ENCODE measurements at places on chromosomes 16 and 17.

DNA sequence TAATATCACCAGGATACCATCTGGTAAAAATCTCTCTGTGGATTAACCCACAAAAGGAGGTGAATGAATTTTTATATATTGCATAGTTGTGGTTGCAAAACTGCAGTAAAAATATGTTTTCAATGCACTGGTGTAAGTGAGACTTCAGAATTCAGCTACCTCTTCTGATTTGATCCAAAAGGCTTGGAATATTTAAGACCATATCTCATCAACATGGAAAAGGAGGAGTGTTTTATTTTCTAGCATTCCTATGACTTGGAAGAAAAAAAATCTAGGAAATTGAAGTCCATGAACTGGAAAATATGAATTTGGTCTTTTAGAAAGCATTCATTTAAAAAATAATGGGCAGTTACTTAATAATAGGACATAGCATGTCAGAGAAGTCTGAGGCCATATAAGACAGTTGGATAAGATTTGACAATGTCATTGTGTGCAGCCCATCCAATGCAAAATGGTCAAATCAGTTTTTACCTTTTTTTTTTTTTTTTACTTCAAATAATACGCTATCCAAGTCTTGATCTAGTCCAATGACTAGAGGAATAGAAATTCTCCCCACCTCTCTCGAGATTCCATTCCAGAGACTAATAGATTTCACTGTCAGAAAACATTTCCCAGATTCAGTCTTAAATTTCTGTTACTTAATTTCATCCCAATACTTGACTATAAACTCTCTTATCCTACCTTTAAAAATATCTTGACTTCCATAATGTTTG is 364.9 kb upstream of the PMFBP1 start:
- DNase-seq, result no peak

GRCh38 chr17:30323895-30324319 is 9.9 kb downstream of the TMIGD1 start:
- DNase-seq, result peak; percentile 55

DNA sequence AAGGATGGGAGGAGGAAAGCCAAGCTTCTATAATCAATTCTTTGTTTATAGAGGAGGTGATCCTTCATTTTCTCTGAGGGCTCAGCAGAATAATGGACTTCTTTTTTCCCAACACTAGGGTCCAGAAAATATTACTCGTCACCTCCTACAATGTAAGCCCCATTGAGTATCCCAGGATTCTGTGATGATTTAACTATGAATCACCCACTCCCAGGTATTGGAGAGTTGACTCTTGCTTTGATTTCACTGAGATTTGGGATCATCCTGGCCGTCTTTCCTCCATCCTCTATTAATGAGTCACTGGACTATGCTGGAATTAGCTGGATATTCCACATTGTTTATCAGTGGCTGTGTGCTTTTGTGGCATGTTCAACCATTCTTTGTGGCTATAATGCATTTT is 452.0 kb downstream of the NPIPA7 start:
- DNase-seq, result no peak

GRCh38 chr17:79607940-79608623 is 2.8 kb downstream of the RBFOX3 start:
- DNase-seq, result peak; percentile 62

- DNase-seq, result no peak
Measured at GRCh38 chr16:78140818-78141466, 41.5 kb downstream of the WWOX start.

- DNase-seq, result no peak
Measured at GRCh38 chr17:79243996-79244395, 169.4 kb downstream of the ENGASE start.

- DNase-seq, result peak; percentile 46
Measured at GRCh38 chr17:42275527-42276358, 448 bp downstream of the STAT5B start.

DNA sequence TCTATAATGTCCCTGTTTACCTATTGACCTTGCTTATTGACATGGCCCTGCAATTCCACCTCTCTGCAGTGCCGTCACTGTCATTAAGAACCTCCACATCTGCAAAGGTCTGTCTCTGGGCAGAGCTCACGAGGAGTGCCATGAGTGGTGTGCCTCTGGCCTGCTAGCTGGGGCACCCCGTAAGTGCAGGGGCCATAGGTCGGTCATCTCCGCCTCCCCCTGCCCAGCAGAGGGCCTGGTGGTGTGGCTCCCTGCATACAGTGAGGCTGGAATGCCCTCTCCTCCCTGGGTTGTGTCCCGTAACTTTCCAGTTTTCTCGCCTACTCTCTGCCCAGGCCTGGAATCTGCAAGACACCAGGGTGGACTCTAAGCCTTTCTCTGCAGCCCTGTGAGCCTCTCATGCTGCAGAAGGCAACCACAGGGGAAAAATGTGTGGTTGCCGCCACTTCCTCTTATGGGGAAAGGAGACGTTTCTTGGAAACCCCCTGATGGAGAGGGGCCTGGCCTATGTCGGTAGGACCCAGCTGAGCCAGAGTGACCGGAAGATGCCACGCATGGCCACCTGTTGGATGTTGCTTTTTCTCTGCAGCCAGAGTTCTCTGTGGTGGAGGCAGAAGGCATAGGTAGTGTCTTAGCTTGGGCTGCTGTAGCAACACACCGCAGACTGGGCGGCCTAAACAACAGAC is 2.7 kb upstream of the SNX20 start:
- peak; percentile 56 for DNase-seq

- no peak for DNase-seq
Measured at GRCh38 chr16:79816081-79816497, 215.6 kb upstream of the MAF start.

- no peak for DNase-seq
Measured at GRCh38 chr17:13995856-13996271, 73.4 kb upstream of the COX10 start.

DNA sequence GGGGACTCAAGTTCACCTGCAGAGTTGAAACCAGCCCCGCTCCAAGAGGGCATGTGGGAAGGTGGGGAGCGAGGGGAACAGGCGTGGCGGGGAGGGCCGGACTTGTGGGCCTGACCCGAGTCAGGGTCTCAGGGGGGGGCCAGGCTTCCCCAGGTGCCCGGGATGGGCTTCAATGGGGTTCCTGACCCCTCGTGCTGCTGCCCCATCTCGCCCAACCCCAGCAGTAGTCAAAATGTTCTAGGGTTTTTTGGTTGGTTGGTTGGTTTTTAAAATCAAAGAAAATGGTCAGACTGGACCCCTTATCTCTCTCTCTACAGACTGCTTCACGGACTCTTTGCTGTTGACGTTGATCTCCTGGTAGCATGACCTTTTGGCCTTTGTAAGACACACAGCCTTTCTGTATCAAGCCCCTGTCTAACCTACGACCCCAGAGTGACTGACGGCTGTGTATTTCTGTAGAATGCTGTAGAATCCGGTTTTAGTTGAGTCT is 69.5 kb downstream of the AMFR start:
- peak; percentile 16 for DNase-seq

DNA sequence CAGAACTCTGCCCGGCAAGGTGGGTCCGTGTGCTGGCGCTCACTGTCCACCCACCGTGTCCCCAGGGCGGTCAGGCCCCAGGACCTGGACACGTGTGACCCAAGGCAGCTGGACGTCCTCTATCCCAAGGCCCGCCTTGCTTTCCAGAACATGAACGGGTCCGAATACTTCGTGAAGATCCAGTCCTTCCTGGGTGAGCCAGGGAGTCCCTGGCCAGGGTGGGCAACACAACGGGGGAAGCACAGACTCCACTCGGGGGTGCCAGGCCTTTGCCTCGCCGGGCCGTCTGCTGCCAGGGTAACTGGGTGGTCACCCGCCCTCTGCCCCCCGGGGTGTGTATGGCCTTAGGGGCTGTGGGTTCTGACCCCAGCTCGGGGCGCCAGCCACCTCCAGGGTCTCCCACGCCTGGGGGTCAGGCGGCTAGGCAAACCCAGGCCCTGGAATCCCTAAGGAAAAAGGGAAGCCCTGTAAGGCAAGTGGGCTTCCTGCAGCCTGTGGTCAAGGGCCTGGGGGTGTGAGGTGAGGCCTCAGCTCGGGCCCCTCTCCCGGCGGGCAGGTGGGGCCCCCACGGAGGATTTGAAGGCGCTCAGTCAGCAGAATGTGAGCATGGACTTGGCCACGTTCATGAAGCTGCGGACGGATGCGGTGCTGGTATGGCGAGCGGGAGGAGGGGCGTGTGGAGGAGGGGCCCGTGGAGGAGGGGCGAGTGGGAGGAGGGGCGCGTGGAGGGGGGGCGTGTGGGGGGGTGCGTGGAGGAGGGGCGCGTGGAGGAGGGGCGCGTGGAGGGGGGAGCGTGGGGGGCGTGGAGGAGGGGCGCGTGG is 6.5 kb downstream of the MSLN start:
- DNase-seq, result no peak

- no peak for DNase-seq
Measured at GRCh38 chr16:30499284-30499683, 26.7 kb downstream of the ITGAL start.

GRCh38 chr17:2191227-2191626 is 112.4 kb downstream of the SMG6 start:
- DNase-seq, result no peak

GRCh38 chr17:42456223-42457106 is 2.2 kb upstream of the ATP6V0A1 start:
- DNase-seq, result no peak

DNA sequence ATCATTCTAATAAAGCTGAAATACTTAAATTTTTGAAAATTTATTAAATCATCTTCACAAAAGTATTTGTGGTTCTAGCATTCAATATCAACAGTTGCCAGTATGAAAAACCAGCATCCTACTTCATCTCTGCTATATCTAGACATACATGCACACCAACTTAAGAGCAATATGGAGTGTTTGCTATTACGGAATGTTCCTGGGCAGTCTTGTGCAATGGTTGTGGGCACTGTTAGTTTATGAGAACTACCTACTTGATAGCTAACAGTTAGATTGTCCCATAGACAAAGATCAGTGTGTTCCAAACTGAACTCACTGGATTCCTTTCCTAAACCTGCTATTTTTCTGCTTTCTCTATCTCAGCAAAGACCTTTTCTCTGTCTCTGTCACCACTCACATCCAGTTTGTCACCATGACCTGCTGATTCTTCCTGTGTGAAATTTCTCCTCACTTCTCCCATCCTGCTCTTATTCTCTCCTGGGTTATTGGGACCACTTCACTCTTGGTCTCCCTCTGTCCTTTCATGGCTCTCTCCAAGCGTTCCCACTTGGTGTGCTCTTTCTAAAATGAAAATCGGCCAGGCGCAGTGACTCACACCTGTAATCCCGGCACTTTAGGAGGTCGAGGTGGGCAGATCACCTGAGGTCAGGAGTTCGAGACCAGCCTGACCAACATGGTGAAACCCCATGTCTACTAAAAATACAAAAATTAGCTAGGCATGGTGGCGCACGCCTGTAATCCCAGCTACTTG is 27.7 kb downstream of the CNTROB start:
- no peak for DNase-seq

DNA sequence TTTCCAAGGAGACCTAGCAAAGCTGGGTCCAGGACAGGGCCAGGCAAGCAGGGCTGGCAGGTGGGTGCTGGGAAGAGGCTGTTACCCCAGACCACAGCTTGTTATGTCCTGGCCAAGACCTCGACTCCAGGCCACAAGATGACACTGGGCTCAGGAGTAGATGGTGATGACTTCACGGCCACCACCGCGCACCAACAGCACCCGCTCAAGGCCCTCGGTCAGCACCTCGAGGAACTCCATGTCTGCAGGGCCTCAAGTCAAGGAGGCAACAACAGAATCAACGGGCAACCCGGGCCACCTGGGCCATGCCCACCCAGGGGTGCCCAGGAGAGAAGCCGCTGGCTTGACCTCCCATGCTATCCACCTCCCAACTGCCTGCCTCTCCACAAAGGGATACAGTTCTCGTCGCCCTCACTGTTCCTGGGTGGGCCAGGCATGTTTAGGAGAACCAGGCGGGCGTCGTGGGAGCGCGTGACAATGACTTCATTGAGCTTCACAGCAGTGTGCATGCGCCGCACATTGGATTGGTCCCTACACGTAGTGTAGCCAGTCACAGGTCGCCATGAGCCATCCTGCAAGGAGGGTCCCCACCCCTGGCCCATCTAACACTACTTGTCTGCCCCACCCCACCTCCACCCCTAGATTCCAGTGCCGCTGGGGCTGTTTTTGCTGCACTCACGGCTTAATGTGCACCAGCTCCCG is 921 bp upstream of the LCAT start:
- DNase-seq, result no peak

GRCh38 chr17:2207815-2208515 is 95.6 kb downstream of the SMG6 start:
- no peak for DNase-seq

- DNase-seq, result no peak
Measured at GRCh38 chr17:66971264-66971663, 6.8 kb downstream of the CACNG4 start.

- DNase-seq, result no peak
Measured at GRCh38 chr17:80763293-80763867, 218.7 kb downstream of the RPTOR start.

DNA sequence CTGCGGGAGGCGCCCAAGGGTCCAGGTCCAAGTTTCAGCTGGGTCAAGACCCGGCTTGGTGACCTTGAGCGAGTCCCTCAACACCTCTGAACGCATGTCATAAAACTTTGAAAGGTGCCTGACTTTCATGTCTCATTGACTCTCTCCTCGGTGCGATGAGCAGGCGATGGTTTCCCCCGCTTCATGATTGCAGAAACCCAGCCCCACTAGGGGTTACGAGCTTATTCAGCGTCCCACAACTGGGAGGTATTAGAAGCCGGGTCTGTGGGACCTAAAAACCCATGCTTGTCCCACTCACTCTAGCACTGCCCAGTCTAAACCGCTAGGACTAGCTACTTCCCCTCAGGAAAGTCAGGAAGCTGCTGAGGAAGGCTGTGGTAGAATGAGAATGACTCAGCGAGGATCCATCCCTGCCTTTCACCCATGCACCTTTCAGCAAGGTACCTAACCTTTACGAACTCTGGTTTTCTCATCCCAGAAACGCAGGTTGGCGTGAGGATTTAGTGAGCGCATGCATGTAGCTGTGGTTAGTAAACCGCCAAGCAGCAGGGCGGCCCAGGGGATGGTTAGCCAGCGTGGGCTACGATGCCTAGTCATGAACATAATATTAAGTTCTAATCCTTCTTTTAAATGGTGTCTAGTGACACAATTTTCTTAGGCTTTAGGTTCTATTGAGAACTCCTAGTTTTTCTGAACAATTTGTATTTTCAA is 26.2 kb upstream of the RFFL start:
- DNase-seq, result peak; percentile 27

- DNase-seq, result no peak
Measured at GRCh38 chr17:48603959-48604769, 622 bp downstream of the HOXB6 start.

DNA sequence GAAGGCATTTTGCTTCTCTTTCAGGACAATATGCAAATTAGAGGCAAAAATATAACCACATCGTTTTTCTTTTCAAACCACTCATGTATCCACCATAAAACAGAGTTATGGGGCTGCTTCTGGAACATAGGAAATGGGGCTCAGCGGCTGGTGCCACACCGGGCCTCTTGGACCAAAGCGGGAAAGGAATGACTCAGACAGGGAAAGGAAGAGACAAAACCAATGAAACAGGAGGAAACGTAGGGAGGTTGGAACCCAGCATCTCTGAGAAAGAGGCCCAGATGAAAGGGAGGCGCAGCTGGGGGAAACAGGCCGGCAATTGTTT is 28.5 kb downstream of the CUEDC1 start:
- DNase-seq, result no peak

- no peak for DNase-seq
Measured at GRCh38 chr17:64387545-64388171, 3.0 kb downstream of the PECAM1 start.
